ENCODE measurements at places on chromosomes 4 and X.

DNA sequence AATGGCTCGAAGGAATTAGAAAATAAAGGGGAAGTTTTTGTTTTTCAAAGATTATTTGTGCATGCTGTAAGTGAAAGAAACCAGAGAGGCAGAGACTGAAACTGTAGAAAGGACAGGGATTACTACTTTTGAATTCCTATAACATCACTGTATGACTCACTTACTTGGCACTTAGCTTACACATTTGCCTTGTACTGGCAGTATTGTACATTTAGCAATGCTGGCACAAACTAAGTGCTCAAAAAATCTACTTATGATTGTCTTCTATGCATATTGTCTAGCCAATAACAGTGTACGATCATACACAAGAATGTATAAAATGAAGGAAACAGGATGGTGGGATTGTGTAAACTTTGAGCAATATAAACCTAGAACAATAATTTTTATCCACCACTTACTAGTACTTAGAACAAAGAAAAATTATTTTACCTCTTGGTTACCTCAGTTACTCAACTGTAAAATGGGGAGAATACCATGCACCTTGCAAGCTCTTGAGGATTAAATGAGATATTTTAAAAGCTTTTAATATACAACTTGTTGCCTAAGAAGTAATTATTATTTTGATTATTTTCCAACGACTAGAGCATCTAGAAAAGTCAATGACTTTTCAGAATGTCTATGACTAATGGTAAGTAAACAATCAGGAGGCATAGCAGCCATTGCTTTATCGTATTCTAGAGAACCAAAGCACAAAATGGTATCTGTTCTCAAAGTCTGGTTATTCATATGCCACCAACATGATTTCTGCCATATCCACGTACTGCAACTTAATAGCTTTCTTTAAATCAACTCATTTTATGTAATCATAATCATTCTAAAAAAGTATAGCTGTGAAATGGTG is 4.7 kb downstream of the FAM120C start:
- no peak for DNase-seq

DNA sequence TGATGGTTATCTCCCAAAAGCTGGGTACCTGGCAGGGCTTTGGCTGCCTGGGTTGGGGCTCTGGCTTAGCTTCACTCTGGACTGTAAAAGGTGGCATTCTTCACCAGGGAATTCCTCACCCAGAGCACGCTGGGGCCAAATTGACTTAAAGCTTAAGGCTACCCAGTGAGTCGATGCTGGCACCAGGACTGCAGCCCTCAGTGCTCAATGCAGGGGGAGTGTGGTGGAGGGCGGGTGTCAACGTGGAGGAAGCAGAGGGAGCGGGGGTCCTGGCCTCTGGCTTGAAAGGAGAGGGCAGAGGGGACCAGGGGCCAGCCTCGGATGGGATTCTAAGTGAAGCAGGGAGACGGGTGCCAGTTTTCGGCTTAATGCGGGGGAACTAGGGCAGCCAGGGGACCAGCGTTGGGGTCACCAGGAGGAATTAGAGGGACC is 446 bp upstream of the FAM50A start:
- DNase-seq = no peak

DNA sequence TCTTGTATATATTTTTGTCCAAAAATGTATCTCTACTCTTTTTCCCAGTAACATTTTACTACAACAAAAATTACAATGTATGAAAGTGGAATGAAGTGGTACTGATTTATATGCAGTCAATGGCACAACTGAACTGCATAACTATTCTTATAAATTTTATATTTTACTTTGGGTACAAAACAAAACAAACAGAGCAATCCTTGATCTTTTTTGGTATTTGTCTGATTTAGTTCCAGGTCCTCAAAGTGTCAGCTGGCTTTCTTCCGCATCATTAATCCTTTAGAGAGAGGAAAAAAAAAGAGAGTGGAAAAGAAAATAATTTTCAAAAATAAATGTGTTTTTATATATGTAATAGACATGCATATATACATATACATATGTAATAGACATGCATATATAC is 252.4 kb upstream of the SLIT2 start:
- no peak for DNase-seq

- DNase-seq = no peak
These were observed 28.7 kb upstream of the IL9R start for GRCh38 chrX:155968791-155969190.

DNA sequence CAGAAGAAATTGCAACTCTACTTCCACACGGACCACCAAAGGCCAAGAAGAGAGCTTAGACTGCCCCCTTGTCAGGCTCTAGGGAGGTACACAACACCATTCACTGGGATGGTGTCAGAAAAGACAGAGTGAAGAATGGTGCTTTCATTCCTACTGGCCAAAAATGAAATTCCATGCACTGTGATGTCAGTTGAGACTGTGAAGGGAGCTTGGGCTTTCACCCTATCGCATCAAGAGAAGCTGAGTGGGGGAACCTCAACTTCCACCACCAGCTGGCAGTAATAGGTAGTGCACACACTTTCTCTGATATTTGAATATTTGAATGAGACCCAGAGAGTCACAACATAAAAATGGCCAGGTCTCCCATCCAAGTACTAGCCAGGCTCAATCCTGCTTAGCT is 65.9 kb downstream of the ZNF711 start:
- no peak for DNase-seq

GRCh38 chr4:120926358-120927025 is 4.0 kb upstream of the PRDM5 start:
- DNase-seq = no peak

DNA sequence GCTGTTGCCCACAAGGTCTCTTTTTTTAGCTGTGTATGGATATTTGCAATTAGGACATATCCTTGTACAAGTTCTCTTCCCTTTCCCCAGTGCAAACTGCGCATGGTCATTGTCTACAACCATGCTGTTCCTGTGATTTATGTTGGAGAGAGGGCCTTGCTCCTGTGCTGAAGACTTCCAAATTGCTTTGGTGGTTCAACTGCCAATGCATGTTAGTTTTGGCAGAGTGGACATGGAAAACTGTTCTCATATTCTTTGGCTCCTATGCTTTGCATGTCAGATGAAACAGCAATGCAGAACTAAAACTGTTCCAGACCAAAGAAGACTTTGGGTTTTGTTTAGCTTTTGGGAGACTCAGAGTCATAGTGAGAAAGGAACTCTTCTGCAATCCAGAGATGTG is 148.8 kb upstream of the EDNRA start:
- DNase-seq = no peak

DNA sequence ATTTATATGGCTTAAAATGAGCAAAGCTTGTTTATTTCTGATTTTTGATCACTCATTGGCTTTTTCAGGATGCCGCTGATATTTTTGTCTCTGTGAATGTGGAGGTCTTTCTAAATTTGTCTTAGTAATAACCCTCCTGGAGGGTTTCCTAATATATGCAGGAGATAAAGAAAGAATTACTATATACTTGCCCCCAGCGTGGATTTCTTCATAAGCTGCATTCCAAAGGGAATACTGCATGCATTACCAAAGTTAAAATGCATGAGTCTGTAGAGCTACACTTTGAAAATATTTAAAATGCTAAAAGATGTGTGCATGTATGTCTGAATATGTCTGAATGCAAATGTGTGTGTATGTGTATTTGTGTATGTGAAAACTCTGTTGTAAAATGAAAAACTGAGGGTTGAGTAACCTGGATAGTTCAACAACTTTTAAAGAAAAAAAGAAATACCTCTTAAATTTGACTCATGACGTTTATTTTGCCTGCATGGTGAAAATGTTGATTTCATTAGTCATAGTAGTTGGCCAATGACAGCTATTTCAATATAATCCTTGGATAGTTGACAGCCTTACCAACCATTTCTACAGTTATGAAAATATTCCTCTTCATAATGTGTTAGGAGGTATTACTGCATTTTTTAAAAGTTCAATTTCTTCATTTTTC is 113.2 kb upstream of the ZNF827 start:
- no peak for DNase-seq

DNA sequence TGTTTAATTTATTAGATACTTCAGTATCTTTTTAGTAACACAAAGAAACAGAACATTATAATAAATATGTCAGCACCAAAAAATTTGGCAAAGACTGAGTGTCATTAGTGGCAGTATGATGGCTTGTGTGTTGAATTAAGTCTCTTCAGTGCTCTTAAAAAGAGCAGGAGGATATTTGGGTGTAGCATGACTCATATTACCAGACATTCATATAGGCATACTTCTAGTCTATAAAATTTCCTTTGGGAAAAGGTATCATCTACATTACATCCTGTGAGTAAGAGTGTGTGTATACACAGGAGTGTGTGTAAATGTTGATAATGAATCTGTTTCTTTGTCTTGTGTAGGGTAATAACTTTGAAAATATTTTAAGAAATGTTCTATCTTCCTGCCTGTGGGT is 135.7 kb downstream of the CNKSR2 start:
- no peak for DNase-seq

- DNase-seq = no peak
These were observed 78.1 kb downstream of the BMP15 start for GRCh38 chrX:50988649-50989048.
